ENCODE measurements at places on chromosomes 2 and 18. TPM values are rescaled to one million over a fixed set of nuclear protein-coding genes. Genes with fewer than 3 reads are reported as not detected.

- peak; percentile 42 for DNase-seq
Observed at GRCh38 chr2:11160731-11161455, 5.6 kb downstream of the SLC66A3 start.

GRCh38 chr18:49274188-49274714 is 186.2 kb downstream of the DYM start:
- no peak for DNase-seq

DNA sequence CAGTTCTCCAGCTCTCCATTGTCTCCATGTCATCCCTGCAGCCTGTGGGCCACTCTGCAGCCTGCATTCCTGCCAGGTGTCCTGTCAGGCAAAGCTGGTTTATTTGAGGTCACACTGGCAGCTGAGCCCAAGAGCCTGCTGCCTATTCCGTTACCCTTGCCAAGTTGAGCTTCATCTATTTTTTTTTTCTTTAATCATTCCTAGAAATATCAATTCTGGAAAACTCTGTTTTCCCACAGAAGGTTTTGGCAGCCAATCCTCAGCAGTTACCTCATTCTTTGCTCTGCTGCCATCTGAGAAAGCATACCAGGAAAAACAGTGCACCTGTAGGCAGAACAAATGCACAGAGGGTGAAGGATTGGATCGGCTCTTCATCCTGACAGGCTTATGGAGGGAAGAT is 411.0 kb upstream of the ACVR2A start:
- DNase-seq: no peak

DNA sequence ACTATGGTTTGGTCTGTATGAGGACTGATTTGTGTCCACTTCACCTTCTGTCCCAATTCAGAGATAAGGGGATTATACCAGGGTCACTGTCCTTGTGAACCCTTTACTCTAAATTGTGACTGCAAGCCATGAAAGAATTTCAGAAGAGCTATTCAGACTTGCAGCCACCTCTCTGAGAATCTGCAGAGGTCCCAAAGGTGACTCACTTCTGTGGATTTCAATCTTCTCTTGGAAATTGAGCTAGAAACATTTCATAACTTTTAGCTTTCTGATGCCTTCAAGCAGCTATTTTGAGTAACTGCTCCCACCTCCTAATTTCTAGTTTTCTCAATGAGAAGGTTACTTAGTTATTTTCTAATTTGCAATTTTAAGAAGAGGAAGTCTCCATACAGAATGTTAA is 1242.4 kb upstream of the ACVR2A start:
- DNase-seq: no peak

DNA sequence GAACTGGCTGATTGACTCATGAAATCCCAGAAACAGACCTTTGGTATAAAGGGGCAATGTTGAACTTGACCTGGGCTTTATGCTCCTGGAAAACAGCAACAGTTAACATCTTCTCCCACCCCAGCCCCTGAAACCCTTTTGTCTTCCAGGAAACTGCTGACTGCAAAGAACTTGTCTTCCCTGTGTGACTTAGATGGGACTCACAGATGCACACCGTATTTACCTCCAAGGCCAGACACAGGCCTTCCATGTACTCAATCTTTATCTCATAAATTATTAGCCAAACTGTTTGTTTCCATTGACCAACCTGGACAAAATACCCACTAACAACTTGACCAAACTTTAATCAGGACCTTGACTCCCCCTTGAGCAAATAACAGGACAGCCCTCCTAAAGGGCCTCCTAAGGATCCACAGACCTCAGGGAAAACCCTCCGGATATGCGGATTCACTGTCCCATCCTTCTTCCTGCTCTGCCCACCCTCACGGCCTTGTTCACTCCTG is 36.3 kb downstream of the PIEZO2 start:
- DNase-seq: no peak

- DNase-seq: no peak
Observed at GRCh38 chr18:21298351-21298750, 56.3 kb downstream of the GREB1L start.

DNA sequence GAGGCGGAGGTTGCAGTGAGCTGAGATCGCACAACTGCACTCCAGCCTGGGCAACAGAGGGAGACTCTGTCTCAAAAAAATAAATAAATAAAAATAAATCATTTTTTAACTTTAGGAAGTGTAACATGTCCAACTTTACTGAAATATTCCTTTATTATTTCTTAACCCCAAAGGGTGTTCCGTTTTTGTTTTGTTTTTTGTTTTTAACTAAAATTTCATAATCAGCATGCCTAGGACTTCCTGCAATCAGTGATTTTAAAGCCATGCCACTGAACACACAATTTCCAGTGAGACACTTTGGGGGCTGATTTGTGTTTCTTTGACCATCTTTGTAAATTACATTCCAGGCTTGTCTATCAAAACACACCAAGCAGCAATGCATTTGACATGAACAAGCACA is 7.1 kb downstream of the CATIP start:
- no peak for DNase-seq

GRCh38 chr18:56269958-56270357 is 368.4 kb downstream of the TXNL1 start:
- DNase-seq: no peak

DNA sequence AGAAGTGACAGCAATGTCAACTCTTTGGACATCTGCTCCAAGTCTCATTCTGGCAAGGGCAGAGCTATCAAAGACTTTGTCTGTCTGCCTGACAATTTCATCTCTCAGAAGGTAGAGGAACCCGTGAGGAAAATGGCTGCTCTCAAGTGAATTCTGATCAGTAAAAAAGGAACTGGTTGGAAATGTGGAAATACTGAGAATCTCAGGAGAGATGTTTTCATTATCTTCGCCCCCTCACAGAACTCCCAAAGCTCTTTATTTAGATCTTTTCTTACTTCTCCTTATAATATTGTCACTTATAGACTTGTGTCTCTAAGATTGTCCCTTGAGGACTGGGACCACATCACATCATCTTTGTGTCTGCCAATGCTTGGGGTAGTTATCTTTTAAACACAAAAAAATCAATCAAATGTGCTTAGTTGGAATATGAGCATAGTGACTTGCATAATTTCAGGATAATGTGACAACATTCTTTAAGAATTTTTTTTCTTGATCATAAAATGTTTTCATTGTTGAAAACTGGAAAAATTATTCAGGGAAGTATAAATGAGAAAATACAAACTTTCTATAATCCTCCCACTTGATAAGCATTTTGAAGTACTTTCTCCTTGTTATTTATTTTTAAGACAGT is 68.2 kb upstream of the ITGB6 start:
- no peak for DNase-seq

DNA sequence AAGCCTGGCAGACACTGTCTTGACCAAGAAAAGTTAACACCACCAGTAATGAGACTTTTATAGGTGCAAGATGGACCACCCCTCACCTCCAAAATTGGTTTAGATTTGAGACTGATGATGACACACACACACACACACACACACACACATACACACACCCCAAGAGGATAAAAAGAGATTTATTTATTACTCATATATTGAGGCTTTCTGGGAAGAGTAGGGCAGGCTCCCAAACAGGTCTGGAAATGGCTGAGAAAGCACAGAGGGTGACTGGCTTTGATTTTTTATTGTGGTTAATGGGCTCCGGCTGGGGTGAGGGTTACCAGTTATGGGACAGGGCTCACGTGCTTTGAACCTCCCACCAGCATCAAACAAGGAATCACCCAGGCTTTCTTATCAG is 54.2 kb upstream of the ADAM23 start:
- DNase-seq: no peak

DNA sequence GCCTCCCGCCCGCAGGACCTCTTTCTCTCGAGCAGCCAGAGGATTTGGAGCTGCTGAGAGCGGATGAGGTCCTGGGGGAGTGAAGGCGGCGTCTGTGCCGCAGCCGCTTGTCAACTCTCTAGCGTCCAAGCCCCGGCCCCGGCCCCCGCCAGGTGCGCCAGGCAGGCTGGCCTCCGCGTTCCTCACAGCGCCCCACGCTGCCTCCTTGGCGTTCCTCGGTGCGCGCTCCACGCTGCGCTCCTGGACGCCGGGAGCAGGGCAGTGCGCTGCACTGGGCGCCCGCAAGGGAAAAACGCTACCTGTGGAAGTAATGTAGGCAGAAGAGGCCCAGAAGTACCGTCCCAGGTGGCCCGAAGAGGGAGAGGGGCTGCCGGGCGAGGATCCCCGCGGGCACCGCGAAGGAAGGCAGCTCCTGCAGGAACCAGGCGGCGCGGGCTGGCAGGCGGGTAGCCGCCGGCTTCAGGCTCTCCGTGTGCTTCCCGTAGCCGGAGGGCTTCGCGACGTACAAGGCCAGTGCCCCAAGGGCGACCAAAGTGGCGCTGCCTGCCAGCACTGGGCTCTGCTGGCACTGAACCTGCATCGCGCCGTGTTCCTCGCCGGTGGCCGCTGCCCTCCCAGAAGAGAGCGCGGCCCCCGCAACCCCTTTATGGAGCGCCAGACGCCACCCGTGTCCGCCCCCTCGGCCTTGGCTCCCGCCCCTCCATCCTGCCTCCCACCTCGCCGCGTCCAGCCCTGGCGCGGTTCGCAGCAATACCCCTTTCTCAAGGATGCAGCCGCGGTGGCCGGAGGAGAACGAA is at the start of gene SRD5A2:
SRD5A2 (minus strand) TSS at position 618 of the 797 bp plus-strand sequence; CDS start at position 580, 38 bp downstream.
- DNase-seq: no peak

- DNase-seq: no peak
Observed at GRCh38 chr2:44053052-44053451, 57.3 kb upstream of the LRPPRC start.

DNA sequence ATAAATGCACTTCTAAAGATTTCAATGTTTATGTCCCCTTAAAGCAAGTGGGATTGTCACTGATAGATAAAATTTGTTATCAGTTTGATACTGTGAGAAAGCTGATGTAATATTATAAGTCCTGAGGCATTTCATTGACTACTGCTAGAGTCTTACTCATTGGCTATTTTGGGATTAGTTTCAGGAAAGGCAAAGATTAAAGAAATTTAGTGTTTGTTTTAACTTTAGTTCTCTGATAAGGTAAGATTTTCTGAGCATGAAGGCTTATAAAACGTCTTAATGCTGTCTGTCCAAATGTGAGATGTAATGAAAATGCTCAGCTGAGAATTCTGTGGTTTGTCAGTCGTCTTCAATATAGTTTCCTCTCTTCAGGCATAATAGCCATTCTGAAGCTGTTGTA is 886.4 kb upstream of the CDH2 start:
- DNase-seq: no peak

GRCh38 chr2:108535357-108535631 is 1.0 kb downstream of the LIMS1 start:
- DNase-seq: no peak

DNA sequence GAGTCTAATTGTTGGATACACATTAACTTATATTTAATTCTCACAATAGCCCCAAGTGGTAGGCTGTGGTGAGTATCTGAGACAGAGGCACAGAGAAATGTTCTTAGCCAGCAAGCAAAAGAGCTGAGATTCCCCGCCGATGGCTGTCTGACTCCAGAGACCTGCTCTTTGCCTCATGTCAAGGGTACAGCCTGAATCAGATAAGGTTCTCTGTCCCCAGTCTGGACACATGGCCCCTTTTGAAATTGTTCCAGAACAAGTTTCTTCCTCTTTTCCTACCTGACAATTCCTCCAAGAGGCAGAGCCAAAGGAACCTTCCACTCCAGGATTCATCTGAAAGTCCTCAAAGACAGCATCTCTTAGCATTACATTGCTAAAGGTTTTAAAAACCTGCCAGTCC is 512.9 kb upstream of the TNP1 start:
- DNase-seq: no peak

DNA sequence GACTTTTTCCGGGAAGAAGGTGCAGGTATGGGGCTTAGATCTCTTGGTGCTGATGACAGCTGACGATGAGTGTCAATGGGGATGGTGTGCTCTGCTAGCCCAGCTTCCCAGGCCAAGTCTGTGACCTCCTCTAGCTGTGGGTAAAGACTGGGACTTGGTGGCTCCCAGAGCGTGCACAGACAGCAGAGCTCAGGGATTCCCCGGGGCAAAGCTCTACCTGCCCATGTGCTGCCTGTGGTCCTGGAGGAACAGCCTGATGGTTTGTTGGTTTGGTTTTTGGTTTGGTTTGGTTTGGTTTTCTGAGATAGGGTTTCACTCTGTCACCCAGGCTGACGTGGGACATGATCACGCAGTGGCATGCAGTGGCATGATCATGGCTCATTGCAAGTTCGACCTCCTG is 19.2 kb downstream of the ATP6V1B1 start:
- peak; percentile 1 for DNase-seq

GRCh38 chr2:68465081-68465916 is 1.8 kb downstream of the FBXO48 start:
- DNase-seq: peak; percentile 74

- DNase-seq: no peak
Observed at GRCh38 chr2:170823898-170824215, 7.2 kb downstream of the GAD1 start.

DNA sequence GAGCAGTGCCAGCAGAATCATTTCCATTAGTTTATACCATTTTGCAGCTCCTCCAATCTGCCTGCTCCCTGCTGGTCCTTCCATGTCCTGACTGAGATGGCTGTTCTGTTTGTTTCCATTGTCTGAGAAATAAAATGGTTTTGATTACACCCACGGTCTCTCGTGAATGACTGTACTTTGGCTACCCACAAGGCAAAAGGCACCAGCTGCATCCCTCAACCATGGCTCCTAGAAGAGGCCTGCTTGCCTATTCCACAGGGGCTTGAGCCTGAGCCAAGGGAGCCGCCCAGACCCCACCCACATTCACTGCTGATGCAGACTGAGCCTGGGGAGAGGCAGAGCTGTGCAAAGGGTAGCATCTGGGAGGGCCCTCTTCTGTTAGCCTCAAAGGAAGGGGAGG is 31.2 kb downstream of the MARCHF4 start:
- DNase-seq: peak; percentile 51

- no peak for DNase-seq
Observed at GRCh38 chr2:181235683-181236459, 221.3 kb upstream of the ITGA4 start.

GRCh38 chr2:46936566-46936965 is 21.0 kb upstream of the MCFD2 start:
- no peak for DNase-seq

DNA sequence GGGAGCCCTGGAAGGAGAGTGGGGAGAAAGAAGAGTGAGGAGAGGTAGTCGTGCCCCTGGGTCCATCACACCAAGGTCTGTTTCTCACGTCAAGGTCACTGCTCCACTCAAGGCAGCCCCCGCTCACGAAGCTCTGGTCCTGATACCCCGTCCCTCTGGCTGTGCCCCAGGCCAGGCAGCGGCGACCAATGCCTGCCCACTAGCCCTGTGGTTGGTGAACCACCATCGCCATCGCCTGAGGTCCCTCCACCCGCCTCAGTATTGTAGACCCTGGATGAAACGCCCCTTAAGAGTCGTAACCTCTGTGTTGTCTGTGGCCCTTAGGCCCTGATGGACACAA is 378.3 kb upstream of the MYT1L start:
- no peak for DNase-seq

The IL36RN gene
- not detected for total RNA-seq

The MTLN gene
- total RNA-seq: 75.9 TPM

The NPPC gene
- 0.22 TPM for total RNA-seq

The ALKAL2 gene
- total RNA-seq: not detected

The TMEM185B gene
- 19.4 TPM for total RNA-seq

The POTEI gene
- not detected for total RNA-seq

The DAPL1 gene
- total RNA-seq: not detected

The OTOS gene
- not detected for total RNA-seq
